ENCODE measurements at places on chromosomes 1 and 21. TPM values are rescaled to one million over a fixed set of nuclear protein-coding genes. Genes with fewer than 3 reads are reported as not detected.

Gene AMY1A
- total RNA-seq, result not detected

- DNase-seq, result no peak
These were observed 37.3 kb downstream of the ZMYND12 start for GRCh38 chr1:42418516-42418915.

DNA sequence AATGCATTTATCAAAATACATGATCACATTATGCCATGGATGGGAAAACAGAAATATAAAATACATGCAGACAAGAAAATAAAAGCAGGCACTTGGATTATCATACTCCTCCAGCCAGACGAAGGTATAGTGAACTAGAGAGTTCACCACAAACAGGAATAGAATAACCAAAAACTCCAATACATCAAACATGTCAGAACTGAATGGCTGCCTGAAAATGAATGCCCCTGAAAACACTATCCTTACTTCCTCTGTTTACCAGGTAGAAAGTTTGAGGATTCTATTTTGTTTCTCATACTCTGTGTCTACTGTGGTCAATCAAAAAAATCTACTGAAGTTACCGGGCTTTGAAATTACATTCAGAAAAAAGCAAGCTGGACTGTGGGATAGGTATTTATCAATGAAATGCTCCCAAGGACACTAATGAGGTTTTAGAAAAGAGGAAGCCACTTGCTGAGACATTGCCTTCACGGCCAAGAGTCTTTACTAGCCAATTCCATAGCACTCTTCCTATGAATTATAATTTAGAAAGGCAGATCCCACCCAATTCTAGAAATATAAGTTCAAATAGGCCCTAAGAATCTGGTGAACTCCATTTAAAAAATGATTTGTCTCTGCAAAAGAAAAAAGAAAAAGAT lies 197.7 kb downstream of the SMYD3 start:
- no peak for DNase-seq

- no peak for DNase-seq
These were observed 34.2 kb downstream of the SERINC2 start for GRCh38 chr1:31447210-31447609.
